ENCODE measurements at places on chromosomes 11 and 22. TPM values are rescaled to one million over a fixed set of nuclear protein-coding genes. Genes with fewer than 3 reads are reported as not detected.

GRCh38 chr11:15864026-15864805 lies 492.1 kb downstream of the SOX6 start:
- DNase-seq, result no peak

GRCh38 chr11:128242451-128242850 lies 344.9 kb downstream of the ETS1 start:
- no peak for DNase-seq

- no peak for DNase-seq
Observed at GRCh38 chr22:18075101-18075719, 2.6 kb upstream of the PEX26 start.

DNA sequence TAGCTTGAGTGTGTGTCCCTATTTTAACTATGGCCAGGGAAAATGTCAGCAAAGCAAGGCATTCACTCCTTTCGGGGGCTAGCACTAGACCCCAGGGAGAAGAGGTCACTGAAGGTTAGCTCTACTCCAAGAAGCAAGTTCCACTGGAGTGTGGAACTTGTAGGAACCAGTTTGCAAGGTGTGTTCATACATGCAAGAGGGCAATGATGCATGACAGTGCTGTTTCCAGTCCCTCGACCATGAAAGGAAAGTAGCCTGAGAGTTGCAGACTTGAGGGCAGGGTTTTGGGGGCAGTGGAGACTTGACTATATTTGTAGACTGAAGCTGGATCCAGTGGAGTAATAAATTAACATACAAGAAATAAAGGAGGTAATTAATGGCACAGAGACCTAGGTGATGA lies 21.6 kb upstream of the SLC36A4 start:
- no peak for DNase-seq

RAC2 gene
- 21.0 TPM for total RNA-seq
